CD4-positive, alpha-beta T cell treated with Interleukin-10 for 1 hour (primary cell): ENCODE measurements at places on chromosomes 4 and X.

DNA sequence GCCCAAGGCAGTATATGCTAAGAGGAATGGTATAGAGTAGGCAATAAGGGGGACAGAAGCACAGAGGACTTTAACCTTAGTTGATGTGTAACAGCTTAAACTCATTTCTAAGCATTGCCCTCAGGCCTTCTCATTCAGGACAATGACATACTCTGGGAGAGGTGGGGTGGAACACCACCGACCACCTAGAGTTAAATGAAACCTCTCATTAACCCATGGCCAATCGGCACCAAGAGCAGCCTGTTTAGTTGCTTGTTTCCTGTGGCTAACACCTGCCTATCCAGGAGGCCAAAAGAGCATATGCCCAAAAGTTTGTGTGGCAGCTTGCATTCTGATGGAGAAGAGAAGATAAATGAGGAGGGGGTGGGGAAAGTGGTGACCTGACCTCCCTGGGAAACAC is 88.7 kb upstream of the PLAC1 start:
- no peak for DNase-seq

GRCh38 chrX:8305350-8305749 is 134.3 kb upstream of the VCX2 start:
- no peak for DNase-seq

DNA sequence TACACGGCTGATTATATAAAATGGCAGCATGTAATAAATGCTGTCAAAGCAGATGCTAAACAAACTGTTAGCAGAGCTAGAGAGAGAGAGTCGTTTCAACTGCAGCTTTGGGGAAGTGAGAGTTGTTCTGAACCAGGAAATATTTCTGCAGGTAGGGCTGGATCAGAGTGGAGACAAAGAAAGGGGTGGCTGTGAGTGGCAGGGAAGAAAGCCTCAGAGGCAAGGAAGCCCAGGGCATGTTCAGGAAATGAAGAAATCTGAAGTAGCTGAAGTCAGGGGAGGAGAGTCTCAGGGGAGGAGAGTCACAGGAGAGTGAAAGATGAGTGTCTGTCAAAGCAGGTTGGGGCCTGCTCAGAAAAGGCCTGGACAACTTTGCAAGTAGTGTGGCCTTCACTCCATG is 48.4 kb upstream of the RPS6KA3 start:
- no peak for DNase-seq

GRCh38 chr4:53232371-53232770 is 133.5 kb downstream of the SCFD2 start:
- no peak for DNase-seq

GRCh38 chr4:76963131-76963750 is 13.7 kb downstream of the SEPTIN11 start:
- DNase-seq = no peak

- no peak for DNase-seq
Observed at GRCh38 chr4:948101-948935, 16.1 kb downstream of the TMEM175 start.

GRCh38 chr4:22801391-22801790 is 108.7 kb downstream of the GBA3 start:
- DNase-seq = no peak

- no peak for DNase-seq
Observed at GRCh38 chr4:182111586-182111985, 131.6 kb upstream of the TENM3 start.

GRCh38 chr4:156560701-156561100 is 410.9 kb downstream of the PDGFC start:
- DNase-seq = no peak

- peak; percentile 33 for DNase-seq
Observed at GRCh38 chrX:56764975-56765791, 36.1 kb downstream of the NBDY start.

DNA sequence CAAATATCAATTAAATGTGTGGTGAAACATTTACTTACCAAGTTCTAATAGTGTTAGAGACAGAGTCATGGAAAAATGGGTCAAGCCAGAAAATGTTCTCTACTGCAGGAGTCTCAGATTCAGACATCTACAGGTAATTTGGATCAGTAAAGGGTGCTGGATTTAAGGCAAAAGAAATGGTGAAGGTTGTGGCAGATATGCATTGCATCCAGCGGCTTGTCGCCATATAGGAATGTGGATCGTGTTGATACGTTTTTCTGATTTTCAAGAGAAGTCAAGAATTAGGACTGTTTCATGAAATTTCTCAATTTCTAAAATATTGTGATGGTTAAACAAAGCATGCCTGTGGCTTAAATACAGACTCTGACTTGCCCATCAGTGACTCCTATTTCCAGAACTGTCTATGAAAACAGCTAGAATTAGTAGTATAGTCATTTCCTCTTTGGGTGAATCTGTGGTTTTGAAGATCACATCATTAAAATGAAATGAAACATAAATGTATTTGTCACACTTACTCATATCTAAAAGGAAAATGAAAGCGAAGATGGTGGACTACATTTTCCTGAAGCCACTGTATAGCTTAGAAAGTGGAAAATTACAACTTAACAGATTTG is 110.1 kb upstream of the VEGFC start:
- no peak for DNase-seq

DNA sequence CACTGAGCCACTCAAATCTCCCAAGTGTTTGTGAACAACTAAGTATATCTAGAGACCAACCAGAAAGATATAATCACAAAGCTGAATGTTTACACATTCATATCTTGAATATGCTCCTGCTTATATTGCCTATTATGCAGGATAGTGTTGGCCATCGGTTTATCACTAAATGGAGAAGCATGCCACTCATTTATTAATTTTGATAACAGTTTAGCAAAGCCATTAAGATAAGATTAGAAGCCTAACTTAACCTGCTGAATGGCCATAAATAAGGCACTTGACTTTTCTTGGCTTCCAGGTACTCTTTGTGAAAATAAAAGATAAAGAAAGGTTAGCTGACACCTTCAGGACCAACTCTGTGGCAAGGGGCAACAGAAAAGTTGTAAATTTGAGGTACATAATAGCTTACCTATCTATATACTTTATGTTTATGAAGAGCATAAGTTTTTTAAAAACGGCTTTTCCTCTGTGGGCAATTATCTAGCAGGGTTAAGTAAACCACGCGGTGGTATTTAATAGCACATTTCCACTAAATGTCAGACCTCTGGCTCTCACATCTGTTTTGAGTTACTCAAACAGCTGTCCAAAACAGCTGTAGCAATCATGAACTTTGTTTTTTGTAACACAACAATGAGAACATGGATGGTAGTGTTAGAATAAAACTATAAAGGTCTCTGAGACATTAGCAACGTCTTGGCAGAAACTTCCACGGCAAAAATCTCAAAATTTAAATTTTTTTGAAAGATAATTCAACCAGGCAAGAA is 58.8 kb upstream of the FTHL17 start:
- no peak for DNase-seq

DNA sequence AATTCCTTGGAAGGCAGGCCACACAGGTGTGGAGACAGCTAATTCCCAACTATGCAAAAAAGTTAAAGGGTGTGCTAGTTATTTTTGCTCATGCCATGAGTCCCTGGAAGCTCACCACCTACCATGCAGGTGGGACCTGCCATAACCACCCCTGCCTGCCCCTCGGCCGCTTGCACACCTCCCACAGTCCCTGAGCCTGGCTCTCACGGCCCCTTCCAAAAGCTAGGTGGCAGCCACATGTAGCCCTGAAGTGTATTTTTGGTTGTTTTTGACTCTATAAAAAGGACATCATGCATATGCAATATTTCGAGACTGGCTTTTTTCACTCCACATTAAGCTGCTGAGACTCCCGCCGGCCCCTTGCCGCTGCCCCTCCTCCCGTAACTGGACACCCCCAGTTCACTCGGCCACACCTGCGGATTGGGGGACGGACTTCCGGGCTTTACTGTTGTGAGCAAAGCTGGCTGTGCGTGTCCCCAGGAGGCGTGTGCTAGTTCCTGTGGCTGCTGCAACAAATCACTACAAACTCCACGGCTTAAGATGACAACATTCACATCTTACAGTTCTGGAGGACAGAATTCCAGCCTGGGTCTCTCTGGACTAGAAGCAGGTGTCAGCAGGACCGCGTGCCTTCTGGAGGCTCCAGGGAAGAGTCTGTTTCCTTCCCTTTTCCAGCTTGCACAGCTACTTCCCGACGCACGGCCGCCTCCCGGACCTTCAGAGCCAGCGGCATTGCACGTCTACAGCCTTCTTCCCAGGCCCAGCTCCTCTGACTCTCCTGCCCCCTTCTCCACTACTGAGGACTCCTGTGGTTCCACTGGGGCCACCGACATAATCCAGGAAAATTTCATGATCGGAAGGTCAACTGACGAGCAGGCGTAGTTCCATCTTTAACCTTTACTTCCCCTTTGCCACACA is 24.8 kb downstream of the ZFYVE28 start:
- peak; percentile 25 for DNase-seq

GRCh38 chrX:47566841-47567240 is 5.8 kb downstream of the ARAF start:
- DNase-seq = no peak

GRCh38 chrX:16839852-16840460 is 30.2 kb downstream of the RBBP7 start:
- DNase-seq = no peak

- DNase-seq = no peak
Observed at GRCh38 chrX:1009771-1010170, 202.7 kb downstream of the CRLF2 start.

DNA sequence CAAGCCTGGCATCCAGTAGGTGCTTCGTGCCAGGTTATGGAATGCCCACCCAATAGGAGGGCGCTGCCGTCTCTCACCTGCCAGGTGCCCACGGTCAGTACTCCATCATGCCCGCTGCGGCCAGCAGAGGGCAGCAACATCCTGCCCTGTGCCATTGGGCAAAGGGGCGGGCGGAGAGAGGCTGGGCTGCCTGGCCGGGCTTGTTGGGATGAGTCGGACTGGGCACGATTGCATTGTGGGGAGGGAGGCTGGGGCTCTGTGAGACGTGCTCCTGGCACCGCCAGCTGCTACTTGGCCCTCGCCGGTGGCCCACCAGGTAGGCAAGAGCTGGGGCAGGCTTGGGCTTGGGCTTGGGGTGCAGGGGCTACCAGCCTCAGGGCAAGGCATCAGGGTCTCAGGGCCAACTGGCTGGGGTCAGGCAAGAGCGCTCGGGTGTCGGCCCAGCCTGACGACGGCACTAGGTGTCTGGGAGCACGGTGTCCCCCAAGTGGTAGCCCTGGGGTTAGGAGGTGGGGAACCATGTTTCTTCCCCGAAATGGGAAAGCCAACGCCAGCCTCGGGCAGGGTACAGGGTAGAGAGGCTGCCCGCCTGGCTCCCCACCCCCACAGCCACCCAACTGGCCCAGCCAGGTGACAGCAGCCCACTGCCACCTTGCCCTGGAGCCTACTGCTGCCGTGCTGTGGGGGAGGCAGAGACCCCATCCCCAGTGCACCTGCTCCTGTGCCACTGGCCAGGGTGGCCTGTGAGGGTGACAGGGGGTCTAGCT is at the start of gene PLXNB3:
PLXNB3 (plus strand) TSS at position 261 of the 767 bp plus-strand sequence. CDS start 1,287 bp downstream, outside the sequence.
- DNase-seq = peak; percentile 78

DNA sequence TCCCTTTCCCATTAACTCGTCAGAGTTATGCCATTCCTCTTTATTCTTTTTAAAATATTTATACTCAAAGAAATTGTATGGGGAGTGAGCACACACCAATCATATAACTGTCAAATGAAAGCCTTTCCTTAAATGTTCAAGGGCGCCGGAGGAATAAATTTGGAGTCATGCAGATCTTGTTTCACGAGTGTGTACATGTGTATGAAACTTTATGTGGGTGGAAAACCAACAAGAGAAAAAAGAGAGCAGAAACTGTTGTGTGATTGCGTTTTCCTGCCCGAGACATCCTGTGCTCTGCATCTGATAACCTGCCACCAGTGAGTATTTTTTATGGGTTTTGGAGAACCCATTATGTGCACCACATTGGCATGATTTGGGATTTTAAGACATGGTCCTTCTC is 88.3 kb downstream of the FHDC1 start:
- DNase-seq = no peak

DNA sequence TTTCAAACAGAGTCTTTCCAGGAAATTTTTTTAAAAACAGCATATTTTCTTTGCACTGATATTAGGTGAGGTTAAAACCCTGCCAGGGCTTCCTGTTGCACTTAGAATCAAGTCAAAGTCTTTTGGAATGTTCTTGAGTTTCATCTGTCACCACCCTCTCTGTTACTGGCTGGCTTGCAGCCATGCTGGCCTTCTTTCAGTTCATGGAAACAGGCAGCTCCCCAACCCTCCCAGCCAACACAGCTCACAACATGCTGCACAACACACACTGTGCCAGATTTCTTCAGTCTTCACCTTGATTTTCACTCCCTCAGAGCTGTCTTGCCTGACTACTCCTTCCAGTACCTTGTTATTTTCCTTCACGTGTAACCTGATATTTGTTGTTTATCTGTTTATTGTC is 129.5 kb downstream of the KCNIP4 start:
- no peak for DNase-seq

- DNase-seq = peak; percentile 75
Observed at GRCh38 chr4:173494013-173494970, 35.7 kb downstream of the HAND2 start.

GRCh38 chr4:25377572-25378436 is 741 bp downstream of the ANAPC4 start:
- peak; percentile 1 for DNase-seq

GRCh38 chr4:67158666-67159065 is 386.6 kb downstream of the CENPC start:
- no peak for DNase-seq

DNA sequence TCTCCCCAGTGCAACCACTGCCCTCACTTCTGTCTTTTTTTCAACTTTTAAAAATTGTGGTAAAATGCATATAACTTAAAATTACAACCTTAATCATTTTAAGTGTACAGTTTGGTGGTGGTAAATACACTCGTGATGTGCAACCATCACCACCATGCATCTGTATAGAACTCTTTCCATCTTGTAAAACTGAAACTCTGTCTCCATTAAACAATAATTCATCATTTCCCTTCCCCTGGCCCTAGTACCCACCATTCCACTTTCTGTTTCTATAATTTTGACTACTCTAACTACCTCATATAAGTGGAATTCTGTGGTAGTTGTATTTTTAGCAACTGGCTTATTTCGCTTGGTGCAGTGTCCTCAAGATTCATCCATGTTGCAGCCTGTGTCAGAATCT is 6.8 kb upstream of the CTBP1 start:
- no peak for DNase-seq

- no peak for DNase-seq
Observed at GRCh38 chr4:81215931-81216330, 909 bp upstream of the PRKG2 start.

GRCh38 chrX:1223242-1223600 is 10.8 kb upstream of the CRLF2 start:
- DNase-seq = no peak

DNA sequence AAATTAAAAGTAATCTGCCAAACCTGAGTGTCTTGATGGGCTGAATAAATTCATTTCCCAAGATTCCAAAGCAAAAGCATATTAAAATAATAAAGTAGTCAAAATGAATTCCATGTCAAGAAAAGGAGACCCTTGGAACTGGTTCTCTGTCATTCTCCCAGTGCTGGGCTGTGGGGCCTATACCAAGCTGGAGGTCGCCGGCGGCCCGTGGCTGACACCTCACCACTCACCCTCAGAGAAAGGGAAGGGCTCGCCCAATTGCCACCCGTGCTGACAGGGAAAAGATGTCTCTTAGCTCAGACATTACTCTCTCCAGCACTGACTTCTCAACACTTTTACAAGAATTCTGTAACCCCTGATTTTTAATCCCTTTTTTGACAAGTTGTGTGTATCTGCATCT is 51.7 kb downstream of the GATB start:
- DNase-seq = no peak
